Stimulated activated CD8-positive, alpha-beta memory T cell treated with anti-CD3 and anti-CD28 coated beads, Interleukin-4, amount 100 ng/mL, for 4 hours (primary cell): ENCODE measurements at places on chromosomes 13 and 19.

GRCh38 chr19:13008926-13009787, 13.9 kb downstream of the NFIX start:
- DNase-seq, result no peak

DNA sequence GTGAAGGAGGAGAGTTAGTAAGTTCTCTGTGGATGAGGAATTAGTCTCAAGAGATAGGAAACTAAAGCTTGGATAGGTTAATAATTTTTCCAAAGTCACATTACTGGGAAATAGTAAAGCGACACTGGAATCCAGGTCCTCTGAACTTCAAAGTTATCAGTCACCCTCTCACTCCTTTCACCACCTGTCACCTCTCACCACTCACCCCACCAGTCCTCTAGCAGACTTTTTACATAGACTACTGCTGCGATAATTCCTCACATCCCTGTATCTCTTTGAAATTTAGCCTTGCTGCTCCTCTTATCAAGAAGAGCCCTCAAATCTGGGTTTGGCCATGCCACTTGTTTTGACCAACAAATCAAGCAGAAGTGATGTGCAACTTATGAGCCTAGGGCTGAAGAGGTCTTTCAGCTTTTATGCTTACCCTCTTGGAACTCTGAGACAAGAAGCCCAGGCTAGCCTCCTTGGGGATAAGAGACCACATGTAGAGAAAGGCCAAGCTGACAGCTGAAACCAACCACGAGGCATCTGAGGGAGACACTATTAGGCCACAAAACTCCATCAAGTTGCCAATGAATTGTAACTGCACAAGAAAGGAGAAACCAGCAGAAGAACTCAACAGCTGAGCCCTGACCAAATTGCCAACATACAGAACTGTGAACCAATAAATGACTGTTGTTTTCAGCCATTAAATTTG, 41.2 kb downstream of the STARD13 start:
- no peak for DNase-seq

GRCh38 chr13:59750860-59751259, 412.9 kb downstream of the DIAPH3 start:
- no peak for DNase-seq

DNA sequence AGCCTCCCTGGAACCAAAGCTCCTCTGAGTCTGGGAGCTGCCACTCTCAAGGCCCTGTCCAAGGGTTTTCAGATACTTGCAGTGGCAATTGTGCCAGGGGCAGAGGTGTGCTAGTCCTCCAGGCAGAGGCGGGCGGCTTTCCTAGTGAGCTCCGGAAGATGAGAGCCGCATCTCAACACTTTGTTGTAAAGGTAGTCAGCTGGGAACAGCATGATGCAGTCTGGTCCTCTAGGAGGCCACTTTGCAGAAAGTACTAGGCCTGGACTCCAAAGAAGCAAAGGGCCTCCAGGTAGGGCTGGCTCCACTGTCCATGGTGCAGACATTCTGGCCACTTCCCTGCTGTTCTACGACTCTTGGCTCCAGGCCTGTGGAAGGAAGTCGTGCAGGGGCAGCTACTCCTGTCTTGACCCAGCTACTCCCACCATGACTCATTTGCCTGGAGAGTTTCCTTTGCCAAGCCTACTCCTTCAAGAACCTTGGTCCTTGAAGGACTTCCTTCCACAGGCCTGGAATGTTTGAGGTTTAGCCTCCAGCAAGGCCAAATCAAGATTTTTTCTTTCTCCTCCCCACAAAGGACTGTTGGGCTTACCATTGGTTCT, 9.9 kb upstream of the ZNF536 start:
- no peak for DNase-seq

DNA sequence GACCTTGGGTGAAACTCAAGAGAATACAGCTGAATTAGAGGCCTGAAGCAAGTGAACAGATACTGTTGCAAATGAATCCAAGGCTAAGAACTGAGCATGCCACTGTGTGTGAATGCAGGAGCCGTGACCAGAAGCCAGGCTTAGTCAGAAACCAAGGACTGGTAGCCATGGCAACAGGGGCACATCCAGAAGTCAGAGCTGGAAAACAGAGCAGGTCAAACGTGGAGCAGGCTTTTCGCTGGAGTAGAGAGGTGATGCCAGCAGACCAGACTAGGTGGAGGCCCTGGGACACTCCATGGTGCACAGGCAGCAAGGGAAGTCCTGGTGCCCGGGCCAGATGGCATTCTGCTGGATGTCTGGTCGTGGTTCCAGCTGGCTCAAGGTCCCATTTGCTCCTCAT, 564.1 kb downstream of the PCDH9 start:
- DNase-seq, result no peak

DNA sequence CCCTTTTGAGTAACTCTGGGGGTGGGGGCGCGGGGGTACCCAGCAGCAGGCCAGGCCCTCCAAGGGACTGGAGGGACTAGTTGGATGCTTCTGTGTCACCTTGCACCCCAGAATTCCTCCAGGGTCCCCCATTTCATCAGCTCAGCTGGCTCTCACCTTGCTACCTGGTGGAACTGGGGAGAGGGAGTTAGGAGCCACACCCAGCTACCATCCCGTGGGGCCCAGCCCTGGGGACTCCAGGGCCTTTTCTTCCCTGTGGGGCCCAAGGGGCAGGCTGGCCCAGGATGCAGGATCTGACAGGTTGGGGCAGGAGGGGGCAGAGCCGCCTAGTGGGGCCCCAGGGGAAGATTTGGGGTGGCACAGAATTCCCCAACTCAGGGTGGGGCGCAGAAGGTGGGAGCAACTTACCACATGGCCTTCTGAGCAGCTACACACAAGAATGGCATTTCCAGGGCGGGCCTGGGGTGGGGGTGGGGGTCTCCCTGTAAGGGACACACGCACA, 32.8 kb upstream of the NANOS3 start:
- no peak for DNase-seq

- DNase-seq, result no peak
Observed at GRCh38 chr13:74102691-74103090, 31.5 kb downstream of the KLF12 start.

DNA sequence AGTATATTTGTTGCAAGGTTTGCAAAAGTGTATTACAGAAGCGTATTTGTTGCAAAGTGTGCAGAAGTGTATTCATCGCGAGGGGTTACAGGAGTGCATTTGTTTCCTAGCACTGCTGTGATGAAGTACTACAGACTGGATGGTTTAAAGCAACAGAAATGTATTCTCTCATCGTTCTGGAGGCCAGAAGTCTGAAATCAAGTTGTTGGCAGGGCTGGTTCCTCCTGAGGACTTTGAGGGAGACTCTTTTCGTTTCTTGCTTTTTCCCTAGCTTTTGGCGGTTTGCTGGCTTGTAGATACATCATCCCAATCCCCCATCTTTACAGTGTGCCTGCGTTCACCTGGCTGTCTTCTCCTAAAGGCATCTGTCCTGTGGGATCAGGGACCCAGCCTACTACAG, 127.9 kb upstream of the USP29 start:
- DNase-seq, result no peak

DNA sequence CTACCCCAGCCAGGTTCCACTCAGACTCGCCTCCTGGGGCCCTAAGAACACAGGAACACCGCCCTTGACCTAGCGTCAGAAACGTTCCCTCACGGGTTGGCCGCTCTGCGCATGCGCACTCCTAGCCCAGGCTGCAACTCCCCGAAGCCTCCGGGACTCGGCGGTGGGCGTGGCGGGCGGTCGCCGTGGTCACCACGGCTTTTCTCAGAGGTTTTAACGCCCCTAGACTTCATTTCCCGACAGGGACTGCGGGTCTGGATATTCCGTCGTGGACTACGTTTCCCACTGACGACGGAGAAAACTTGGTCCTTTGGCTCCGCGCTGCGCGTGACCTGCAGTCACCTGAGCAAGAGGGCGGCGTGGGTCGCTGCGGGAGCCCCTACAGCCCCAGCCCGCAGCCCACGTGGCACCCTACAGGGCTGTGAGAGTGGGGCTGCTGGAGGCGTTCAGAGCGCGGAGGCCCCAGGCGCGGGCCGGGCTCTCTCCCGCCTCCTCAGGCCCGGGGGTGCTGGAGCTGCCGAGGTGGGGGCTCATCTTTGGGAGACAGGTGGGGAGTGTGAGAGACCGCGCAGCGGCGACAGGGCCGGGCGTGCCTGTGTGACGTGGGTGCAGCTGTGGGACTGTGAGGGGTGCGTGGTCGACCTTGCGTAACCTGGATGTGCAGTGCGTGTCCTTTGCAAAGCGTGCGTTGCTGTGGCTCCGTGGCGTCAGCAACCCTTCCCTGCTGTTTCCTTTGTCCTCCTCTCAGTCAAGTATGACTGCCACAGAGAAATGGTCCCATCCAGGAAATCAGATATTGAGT, 38.0 kb upstream of the ZNF573 start:
- no peak for DNase-seq

- DNase-seq, result no peak
Observed at GRCh38 chr19:5977222-5977784, 637 bp downstream of the RANBP3 start.
